ENCODE measurements at places on chromosomes 13 and 19. TPM values are rescaled to one million over a fixed set of nuclear protein-coding genes. Genes with fewer than 3 reads are reported as not detected.

The LGALS4 gene
- total RNA-seq = 1.5 TPM

The LGALS7B gene
- total RNA-seq = 2.7 TPM

The ARRDC5 gene
- total RNA-seq = not detected

DNA sequence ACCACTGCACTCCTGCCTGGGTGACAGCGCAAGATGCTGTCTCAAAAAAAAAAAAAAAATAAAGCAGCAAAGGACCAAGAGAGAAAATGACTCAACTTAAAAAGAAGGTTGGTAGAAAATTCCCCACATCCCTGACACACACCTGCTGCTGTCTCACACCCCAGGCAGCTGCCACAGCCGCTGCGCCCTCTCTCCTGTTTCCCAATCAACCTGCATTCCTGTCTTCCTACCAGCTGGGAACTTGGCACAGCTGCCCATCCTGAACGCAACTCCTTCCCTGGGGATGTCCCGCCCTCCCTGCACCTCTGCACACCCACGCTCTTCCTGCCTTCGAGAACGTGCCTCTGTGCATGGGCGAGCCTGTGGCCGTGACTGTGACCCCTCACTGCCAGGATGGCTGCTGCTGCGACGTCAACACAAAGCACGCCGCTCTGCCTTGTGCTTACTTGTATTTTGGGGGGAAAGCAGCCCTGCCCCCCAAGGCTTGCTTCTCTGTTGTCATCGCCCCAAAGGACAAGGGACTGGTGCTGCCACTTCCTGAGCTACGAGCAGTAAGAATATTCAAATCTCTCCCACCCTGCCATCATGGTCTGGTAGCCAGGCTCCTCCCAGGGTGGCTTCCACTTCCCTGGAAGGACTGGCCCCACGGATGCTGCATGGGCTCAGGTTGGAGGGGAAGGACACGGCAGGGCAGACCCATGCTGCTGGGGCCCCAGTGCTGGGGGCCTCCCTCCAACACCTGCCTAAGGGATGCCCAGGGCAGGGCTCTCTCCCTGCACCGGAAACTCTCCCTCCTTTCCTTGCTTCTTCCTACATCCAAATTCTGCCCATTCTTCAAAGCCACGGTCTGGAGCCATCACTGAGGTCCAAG is 20.7 kb downstream of the SH3GL1 start:
- DNase-seq = no peak

DNA sequence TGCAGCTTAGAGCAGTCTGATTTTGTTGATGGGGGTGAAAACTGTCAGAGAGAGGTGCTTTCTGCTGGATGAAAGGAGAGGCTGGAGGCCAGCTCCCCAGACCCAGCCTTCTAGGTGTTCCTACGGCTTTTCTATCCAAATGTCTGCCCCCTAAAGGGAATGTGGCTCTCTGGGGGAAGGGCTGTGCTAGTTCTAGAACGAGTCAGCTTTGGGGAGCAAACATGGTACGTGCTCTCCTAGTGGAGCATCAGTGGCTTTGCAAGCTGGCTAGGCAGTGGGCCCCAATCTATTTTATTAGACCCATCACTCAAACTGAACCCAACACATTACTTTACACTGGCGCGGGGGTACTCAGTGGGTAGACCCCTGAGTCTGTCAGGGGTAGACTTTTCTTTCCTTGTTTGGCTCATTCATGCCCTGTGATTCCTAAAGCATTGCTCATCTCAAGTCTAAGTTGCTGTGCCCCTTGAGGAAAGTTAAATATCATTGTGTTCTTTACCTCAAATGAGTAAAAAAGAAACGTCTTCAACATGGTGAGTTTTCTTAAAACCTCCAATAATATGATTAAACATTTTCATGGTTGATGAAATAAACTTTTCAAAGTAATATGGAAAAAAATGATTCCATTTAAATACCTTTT is 254.9 kb downstream of the DLEU7 start:
- DNase-seq = no peak

DNA sequence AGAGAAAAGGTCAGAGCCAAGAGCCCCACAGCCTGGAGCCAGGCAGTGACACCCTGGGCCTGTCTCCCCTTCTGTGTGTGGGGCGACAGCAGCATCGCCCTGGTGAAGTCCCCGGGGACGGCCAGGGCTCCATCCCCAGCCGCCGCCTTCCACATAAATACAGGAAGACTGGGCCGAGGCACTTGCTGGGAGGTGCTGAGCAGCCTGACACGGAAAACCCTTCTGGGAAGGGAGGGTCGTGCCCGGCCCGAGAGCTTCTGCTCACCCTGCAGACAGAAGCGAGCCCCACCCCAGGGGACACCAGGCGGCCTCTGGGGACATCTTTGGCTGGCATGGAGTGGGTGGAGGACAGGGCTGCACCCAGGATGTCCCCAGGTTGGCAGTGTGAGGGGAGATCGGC is 5.1 kb downstream of the FGF22 start:
- no peak for DNase-seq
